Anterior cingulate cortex (tissue), 58 donors: ENCODE measurements at places on chromosomes 1 and 21.

DNA sequence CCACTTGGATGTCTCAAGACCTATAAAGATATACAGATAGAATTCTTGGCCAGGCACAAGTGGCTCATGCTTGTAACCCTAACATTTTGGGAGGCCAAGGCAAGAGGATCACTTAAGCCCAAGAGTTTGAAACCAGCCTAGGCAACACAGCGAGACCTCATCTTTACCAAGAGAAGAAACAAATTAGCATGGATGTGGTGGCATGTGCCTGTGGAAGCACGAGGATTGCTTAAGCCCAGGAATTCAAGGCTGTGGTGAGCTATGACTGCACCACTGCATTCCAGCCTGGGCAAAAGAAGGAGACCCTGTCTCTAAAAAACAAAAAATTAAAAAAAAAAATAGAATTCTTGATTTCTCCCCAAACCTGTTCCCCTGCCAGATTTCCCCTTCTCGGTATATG lies 8.3 kb downstream of the ASAP3 start:
- DNase-seq = no peak

DNA sequence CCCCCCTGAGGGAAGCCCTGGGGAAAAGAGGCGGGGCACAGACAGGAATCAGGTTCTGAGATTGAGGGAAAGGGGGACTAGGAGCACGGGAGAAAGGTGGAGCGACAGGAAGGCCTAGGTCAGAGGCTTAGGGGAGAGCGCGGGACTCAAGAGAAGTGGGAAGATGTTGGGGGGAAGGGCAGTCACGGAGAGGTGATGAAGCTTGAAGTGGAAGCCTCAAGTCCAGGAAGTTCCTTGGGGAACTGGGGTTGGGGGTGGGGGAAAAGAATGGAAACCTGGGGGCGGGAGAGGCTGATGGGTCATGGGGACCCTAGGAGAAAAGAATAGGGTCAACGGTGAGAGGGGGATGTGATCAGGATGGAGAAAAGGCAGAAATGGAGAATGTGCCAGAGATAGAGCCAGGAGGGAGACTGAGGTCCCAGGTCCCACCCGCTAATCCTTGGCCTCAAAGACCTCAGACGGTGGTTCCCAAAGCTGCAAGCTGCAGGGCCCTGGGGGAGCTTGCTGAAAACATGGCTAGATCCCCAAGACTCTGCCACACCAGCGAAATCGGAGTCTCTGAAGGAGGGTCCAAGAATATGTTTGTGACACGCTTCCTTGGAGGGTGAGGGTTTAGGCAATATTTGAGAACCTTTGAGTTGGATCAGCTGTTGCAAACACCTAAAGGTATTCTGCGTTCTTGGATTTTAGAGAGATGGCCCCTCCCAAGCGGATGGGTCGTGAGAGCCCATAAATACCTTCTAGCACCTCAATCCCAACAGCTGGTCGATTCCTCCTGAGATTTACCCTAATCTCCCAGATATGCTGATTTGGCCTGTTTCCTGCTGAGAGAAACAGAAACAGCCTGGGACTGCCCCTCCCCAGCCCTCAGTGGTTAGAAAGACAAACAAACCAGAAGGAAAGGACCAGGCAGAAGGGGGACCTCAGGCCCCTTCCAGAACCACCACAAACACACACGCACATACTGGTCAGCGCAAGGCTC lies 3.6 kb downstream of the C1orf232 start:
- DNase-seq = no peak

GRCh38 chr1:174700775-174701174 lies 253.0 kb downstream of the GPR52 start:
- DNase-seq = no peak

DNA sequence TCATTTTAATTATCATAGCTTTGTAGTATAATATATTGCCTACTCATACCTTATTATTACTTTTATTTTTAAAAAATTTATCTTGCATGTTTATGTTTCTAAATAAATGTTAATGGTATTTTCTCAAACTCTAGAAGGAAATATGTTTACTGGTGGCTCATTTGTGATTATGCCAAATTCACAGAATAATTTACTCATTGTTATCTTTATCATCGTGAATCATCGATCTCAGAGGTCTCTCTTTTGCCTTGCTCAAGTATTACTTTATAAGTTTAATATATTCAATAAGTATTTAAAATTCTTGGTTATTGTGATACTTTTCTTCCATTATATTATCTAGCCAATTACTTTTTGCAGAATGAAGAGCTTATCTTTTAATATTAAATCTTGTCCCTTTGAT lies 836.7 kb upstream of the ADAMTS5 start:
- DNase-seq = no peak

GRCh38 chr1:204649721-204650521 lies 35.6 kb downstream of the LRRN2 start:
- DNase-seq = no peak

- DNase-seq = no peak
Measured at GRCh38 chr1:213435715-213436114, 384.7 kb downstream of the RPS6KC1 start.

GRCh38 chr1:196317535-196318522 lies 290.4 kb downstream of the KCNT2 start:
- no peak for DNase-seq

- DNase-seq = peak; percentile 87
Measured at GRCh38 chr1:157090196-157090647, 9.4 kb downstream of the ETV3L start.

DNA sequence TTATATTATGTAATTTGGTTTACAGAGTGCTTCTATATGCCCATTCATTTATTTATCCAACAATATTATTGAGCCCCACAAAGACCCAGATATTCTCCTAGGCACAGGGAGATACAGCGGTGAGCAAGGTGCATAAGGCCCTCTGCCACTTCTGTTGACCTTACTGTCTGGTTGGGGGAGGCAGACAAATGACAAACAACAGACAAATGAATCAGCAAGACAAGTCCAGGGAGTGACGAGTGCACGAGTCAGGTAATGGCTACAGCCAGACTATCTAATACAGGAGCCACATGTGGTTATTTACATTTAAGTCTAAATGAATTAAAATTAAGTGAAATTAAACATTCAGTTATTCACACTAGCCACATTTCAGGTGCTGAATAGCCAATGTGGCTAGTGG lies 22.0 kb upstream of the BCAR3 start:
- DNase-seq = no peak

GRCh38 chr1:83692524-83693381 lies 306.2 kb downstream of the TTLL7 start:
- no peak for DNase-seq

DNA sequence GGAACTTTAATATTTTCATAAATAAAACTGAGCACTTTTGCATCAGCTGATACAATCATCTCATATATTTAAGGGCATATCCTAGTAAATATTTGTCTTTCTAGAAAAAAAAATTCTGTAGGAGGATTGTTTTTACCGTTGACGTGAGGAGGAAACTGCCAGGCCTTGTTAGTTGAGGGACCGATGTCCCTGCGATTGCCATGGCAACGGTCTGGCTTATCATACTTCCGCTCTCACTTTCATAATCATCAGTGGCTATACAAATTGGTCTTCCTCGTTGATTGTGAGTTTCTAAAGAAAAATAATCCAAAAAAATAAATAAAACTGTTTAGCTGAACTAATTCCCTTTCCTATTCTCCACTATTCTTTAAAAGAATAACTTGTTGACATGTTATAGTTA lies 69.3 kb upstream of the ANGPTL3 start:
- no peak for DNase-seq

GRCh38 chr1:109517337-109517736 lies 7.8 kb upstream of the AMIGO1 start:
- DNase-seq = no peak

GRCh38 chr21:14454016-14455009 lies 71.4 kb upstream of the HSPA13 start:
- DNase-seq = no peak

- DNase-seq = no peak
Measured at GRCh38 chr1:36109041-36109679, 15.9 kb downstream of the COL8A2 start.

- no peak for DNase-seq
Measured at GRCh38 chr1:153122831-153123421, 9.6 kb upstream of the SPRR2F start.

GRCh38 chr1:235679644-235680043 lies 30.1 kb upstream of the GNG4 start:
- no peak for DNase-seq

DNA sequence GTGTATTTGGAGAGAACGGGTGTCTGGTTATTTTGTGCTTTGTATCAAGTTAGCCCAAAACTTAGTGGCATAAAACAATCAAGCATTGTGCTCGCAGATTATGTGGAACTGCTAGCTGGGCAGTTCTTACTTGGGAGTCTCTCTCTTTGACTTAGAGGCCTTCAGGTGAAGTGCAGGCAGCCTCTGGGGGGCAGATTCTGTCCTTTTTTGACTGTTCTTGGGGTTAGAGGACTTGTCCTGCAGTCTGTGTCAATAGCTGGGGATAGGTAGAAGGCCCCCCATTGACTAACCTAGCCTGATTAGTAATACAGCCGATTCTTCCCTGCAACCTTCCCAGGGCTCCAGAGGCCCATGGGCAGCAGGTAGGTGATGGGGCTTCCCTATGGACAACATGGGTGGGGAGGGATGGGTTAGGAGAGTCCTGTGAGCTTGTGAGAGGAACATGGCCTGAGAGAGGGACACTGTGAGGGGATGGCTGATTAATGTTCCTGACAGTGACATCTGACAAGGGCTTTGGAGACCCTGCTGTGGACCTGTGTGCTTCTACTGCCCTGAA lies 37.2 kb upstream of the ACOT11 start:
- no peak for DNase-seq

DNA sequence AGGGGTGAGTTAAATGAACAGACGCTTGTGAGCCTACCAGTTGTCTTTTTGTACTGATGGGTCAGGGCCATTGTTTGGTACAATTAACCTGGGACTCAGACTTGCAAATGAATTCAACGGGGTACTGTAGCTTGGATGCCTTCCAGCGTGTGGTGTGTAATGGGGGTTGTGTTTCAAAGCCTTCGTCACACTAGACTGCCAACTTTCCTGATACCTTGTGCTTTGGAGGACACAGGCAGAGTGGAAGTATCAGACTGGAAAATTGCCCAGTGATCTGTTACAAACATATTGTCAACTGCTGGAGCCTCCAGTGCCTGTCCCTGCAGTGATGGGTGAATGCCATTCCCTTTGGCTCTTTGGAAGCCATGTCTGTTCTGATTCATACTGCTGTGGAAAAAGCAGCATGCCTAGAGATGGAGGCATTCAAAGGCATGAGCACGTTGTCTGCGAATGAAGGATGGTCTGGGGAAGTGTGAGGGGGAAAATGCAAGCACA lies 384.5 kb downstream of the LMX1A start:
- DNase-seq = no peak

DNA sequence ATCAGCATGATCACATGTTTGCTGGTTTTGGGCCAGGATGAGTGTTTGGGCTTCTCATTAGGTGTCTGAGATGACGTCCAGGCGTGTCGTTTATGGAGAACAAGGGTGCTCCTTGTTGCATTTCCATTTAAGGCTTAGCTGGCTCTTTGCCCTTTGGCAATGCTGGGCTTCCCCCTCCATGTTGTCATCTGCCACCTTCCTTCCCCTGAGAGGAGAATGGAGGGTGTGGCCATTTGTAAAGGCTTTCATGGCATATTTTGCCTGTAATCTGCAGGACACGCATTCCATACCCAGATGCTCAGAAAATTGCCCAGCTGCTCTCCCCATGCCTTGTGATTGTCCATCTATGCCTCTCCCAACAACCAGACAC lies 27.7 kb downstream of the PKP1 start:
- no peak for DNase-seq

- no peak for DNase-seq
Measured at GRCh38 chr21:46295996-46296752, 10.0 kb downstream of the YBEY start.

GRCh38 chr1:194394676-194395075 lies 1208.3 kb upstream of the B3GALT2 start:
- no peak for DNase-seq

DNA sequence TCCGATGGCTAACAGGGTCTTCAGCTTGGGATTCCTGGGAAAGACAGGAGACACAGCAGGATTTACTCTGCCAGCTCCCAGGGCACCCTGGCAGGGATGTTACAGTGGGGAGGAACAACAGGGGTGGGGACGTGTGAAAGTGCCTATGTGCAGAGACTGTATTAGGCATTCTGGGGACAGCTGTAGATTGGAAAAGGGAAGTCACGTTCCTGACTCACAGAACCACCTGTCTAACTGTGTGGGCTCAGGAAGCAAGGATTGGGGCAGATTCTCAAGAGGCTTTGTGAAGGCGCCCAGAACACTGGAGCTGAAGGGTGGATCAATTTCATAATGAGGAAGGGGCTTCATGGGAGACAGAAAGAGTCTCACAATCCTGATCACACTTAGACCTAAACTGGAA lies 4.4 kb downstream of the CHIT1 start:
- no peak for DNase-seq

DNA sequence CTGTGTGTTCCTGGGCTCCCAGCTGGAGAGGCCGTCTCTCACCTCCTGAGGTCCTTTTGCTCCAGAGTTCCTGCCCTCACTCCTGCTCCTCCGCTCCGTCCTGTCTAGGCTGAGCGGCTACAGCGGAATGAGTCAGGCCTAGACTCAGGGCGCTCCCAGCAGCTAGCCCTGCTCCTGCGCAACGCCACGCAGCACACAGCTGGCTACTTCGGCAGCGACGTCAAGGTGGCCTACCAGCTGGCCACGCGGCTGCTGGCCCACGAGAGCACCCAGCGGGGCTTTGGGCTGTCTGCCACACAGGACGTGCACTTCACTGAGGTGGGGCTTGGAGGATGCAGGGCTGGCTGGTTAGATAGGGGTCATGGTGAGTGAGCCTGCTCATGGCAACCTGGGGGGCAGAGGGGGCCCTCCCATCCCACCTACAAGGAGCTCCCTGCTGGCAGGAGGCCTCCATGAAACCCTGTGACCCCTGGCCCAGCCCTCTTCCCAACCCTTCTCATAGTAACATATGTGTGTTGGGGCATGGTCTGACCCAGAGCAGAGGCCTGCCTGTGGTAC lies 15.1 kb downstream of the PSRC1 start:
- no peak for DNase-seq

- no peak for DNase-seq
Measured at GRCh38 chr1:231338270-231339128, at the start of gene SPRTN. Gene SPRTN, plus strand, starts transcription at chr1:231338293. Its CDS starts 91 bp downstream, at chr1:231338384.

- DNase-seq = no peak
Measured at GRCh38 chr1:45442272-45442671, 48.7 kb downstream of the TESK2 start.
